ENCODE measurements at places on chromosomes 16 and 17.

- DNase-seq = no peak
Observed at GRCh38 chr17:5127910-5128309, 12.1 kb downstream of the USP6 start.

DNA sequence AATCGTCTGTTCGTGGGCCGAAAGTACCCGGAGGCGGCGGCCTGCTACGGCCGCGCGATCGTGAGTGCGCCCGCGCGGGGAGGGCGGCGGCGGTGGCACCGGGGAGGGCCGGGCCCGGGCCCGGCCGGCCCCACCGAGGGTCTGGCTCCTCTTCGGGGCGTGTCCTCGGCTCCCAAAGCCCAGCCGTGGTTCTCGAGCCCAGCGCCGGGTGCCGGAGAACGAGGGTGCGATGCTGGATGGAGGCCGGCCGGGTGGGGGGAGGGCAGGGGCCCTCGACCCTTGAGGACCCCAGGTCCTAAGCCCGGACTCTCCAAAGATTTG is 375 bp downstream of the STUB1 start:
- DNase-seq = no peak

DNA sequence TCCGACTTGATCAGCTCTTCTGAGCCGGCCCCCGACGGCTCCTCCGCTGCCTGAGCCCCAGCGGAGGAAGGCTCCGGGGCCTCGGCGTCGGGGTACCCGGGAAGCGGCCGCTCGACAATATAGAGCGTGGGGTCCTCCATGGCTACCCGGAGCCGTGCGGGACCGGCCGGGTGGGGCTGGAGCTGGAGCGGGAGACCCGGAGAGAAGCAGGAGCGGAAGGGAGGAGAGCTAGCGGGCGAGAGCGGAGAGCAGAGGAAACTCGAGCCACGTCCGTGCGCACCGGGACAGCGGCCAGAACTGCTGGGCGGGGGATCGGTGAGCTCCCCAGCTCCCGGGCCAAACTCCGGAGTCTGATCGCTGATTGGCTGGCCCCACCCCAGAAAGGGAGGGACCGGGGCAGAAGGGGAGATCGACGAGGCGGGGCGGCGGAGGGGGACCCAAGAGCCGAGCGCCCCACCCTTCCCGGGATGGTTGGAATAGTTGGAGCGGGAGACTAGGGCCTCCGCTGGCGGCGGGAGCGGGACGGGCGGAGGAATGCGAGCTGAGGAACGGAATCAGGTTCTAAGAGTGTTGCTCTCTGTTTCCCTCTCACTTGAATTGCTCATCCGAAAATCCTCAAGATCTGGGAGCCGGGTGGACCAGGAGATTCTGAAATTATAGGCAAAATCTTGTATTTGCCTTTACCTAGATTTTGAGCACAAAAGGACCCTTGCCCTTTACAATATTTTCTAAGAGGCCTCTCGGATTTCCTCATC is at the start of gene CAVIN1:
Gene CAVIN1 (minus strand): TSS at position 299 of the 755 bp plus-strand sequence. CDS start 159 bp downstream, at position 140.
- peak; percentile 92 for DNase-seq

DNA sequence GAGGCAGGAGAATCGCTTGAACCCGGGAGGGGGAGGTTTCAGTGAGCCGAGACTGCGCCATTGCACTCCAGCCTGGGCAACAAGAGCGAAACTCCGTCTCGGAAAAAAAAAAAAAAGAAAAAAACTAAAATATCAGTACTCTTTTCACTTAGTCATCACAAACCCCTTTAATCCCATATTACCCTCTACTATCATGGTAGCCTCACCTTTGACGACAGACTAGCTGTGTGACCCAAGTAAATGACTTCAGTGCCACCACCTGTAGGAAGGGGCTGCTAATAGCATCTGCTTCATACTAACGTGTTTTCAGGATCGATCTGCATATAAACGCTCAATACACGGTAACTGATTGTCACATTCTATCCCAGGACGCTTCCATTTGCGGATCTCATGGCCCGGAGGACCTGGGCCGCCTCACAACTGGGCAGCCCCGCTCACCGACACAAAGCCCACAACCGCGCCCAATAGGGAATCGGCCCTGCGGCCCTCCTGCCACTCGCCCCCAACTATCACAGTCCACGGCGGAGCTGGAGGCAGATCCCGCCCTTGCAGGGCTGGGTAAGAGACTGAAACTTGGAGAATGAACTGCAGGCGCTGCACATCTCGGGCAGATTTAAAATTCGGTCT is 1.1 kb upstream of the ZNF263 start:
- no peak for DNase-seq

GRCh38 chr17:2041561-2042389 is at the start of gene OVCA2:
OVCA2 (plus strand) TSS chr17:2042022; CDS start chr17:2042048, 26 bp downstream.
- DNase-seq = no peak

GRCh38 chr16:72473631-72474030 is 301.7 kb upstream of the PMFBP1 start:
- no peak for DNase-seq

- DNase-seq = peak; percentile 93
Observed at GRCh38 chr17:19448341-19449268, 37.6 kb downstream of the RNF112 start.

DNA sequence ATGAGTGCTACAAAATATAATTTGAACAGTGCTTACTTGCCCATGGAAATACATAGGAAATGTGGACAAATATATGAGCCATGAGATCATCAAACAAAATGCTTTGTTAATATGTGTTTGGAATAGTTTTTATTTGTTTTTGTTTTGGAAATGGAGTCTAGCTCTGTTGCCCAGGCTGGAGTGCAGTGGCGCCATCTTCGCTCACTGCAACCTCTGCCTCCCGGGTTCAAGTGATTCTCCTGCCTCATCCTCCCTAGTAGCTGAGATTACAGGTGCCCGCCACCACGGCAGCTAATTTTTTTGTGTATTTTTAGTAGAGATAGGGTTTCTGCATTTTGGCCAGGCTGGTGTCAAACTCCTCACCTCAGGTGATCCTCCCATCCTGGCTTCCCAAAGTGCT is 2.8 kb downstream of the CNEP1R1 start:
- no peak for DNase-seq

GRCh38 chr17:71522383-71522782 is 598.4 kb upstream of the SOX9 start:
- no peak for DNase-seq

- DNase-seq = peak; percentile 61
Observed at GRCh38 chr16:69243479-69243878, 56.5 kb downstream of the SNTB2 start.

DNA sequence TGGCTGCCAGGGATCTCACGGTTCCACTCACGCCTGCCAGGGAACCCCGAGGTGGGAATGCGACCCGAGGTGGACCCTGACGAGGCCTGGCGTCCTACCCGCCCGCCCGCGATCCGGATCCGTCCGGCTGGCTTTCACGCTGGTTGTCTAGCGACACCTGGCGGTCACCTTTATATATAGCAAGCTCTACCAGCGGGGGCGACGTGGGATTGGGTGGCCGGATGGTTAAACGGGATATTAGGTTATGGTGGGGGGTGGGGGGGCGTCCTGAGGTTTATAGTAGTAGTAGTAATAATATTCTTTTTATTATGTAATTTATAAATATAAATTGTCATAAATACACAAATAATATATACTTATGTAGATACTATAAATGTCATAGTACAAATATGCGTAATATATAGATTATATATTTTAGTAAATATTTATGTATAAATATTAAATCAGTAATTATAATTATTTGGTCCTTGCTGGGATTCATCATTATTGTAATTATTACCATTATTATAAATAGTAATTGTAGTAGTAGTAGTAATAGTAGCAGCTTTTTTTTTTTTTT is 136.9 kb downstream of the KCNJ12 start:
- no peak for DNase-seq

DNA sequence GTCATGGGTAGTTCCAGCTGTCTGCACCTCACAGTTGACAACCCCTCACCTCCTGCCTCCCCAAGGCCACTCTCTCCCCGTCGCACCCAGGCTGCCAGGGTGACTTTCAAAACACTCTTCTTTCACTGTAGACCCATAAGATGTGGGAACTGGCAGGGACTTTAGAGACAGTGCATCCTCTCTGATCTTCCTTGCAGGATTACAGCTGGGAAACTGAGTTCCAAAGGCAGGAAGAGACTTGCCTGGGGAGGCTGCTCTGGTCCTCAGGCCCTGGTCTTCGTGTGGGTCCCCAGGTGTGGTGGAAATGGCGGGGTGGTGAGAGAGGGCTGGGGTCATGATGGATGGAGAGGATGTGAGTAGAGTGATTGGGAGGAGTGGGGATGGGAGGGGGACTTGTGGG is 21.9 kb upstream of the NKD1 start:
- DNase-seq = no peak

- DNase-seq = no peak
Observed at GRCh38 chr17:8875436-8875835, 8.0 kb upstream of the PIK3R6 start.

DNA sequence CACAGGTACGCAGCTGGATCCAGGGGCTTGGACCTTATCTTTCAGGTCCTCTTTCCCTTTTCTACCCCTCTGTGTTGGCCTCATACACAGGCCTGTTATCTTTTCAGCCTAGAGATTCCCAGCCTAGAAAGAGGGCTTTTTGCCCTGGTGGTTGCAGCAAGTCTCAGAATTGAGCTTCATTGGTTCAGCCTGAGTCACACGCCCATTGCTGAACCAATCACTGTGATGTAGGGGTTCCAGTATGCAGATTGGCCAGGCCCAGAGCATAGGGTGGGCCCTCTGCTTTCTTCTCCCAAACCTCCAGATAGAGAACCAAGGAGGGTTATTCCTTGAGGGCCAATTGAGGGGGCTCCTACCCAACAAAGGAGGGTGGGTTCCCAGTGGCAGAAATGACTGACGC is 32.8 kb downstream of the GPT2 start:
- DNase-seq = no peak

DNA sequence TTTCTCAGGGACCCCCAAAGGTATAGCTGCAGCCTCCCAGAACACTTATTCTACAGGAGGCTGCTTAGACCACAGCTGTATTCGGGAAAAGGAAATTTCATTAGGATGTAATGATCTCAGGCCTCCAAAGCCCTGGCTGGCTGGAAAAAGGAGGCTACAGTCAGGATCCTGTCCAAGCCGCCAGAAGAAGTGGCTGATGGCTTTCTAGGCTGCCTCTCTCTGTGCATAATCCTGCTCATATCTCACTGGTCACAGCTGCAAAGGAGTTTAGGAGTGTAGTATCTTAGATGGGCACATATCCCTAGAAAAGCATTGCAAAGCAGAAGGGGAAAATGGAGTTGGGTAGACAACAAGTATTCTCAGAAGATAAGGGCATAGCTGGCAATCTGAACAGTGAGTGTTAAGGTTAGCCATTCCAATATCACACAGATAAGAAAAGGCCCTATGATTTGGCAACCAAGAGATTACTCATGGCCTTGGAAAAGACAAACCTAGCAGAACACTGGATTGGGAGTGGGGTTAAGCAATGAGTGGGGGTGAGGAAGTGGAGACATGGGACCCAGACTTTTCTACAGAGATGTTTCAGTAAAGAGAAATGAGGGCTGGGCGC is 26.0 kb upstream of the PRKCA start:
- DNase-seq = no peak

DNA sequence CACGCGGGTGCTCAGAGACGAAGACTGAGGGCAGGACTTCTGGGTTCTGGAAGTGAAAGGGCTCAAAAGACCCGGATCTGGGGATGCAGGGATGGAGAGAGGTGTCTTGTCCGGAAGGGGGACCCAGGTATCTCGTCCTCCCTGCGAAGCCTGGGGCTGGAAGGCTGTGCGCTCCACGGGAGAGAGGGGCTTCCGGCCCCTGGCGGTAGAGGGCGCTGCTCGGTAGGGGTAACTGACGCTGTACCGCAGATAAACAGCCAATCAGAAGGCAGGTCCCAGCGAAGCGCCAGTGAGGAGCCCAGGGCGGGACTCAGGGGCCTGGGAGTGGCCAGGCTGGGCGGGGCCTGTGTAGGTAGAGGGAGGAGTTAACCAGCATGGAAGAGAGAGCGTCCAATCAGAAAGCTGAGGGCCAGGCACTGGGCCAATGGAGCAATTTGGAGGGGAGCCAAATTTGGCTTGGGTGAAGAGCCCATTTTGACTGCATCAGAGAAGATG is 804 bp downstream of the TGFB1I1 start:
- DNase-seq = peak; percentile 46

- no peak for DNase-seq
Observed at GRCh38 chr17:33978889-33979288, 276.2 kb upstream of the CCL2 start.

DNA sequence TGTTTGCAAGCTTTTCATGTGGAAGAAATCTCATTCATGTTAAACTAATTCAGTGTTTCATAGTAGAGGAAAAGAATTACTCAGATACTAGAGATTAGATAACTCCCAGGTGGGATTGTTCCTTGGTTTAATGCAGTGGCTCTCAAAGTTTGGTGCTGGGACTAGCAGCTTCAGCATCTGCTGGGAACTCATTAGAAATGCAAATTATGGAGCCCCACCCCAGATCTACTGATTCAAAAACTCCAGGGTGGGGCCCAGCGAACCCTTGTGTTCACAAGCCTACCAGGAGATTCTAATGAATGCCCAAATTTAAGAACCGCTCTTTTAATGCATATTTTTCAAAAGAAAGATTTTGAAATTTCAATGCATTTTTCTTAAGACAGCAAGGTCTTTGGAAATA is 253.4 kb upstream of the CNTNAP4 start:
- DNase-seq = no peak

GRCh38 chr17:62565817-62566216 is 61.7 kb upstream of the MRC2 start:
- peak; percentile 44 for DNase-seq

- no peak for DNase-seq
Observed at GRCh38 chr17:75317671-75318070, 28.4 kb upstream of the SLC25A19 start.

DNA sequence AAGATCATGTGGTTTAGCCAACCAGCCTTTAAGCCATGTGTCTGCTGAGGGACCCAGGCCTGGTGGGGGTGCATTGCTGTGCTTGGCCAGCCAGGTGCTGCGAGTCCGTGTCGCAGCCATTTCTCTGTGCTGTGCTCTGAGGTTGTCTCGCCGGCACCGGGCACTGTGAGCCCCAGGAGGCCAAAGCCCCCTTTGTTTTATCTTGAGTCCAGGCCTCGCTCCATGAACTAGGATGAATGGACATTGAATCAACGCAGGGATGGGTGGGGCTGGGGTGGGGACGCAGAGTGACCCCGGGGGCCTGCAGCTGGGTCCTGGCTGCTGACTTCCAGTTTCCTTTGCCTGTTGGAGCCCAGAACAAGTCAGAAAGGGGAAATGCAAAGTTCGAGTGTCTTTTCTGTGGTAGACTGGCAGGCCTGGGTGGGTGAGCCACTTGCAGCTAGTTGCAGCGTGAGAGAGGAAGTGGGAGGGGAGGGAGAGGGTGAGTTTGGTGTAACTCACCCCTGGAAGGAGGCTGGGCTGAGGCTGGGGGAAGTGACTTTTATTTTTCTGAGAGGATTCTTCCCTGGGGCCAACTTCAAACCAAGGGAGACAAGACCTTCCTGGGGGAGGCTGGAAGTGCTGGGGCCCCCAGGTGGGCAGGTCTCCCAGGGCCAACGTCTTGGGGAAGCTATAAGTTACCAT is 324.7 kb downstream of the SEC14L1 start:
- DNase-seq = no peak
